ENCODE measurements at places on chromosomes 2 and 18.

- DNase-seq, result no peak
Observed at GRCh38 chr2:96414161-96414710, 78.7 kb downstream of the NCAPH start.

DNA sequence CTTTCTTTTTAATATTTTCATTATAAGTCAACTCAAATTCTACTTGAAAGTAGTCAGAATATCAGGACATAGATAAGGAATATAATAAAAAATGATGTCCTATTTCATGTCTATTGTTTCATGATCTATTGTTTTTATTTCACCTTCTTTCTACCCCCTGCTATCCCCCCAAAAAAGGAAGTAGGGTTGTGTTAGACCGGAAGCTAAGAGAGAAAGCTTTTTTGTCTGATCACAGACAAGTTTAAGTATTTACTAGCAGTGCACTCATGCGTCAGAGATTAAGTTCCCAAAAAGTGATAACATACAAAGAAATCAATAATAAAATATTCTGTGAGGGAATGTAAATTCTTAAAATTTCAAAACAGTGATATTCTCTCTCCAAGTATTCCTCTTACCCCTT lies 447.1 kb upstream of the CNTNAP5 start:
- no peak for DNase-seq

DNA sequence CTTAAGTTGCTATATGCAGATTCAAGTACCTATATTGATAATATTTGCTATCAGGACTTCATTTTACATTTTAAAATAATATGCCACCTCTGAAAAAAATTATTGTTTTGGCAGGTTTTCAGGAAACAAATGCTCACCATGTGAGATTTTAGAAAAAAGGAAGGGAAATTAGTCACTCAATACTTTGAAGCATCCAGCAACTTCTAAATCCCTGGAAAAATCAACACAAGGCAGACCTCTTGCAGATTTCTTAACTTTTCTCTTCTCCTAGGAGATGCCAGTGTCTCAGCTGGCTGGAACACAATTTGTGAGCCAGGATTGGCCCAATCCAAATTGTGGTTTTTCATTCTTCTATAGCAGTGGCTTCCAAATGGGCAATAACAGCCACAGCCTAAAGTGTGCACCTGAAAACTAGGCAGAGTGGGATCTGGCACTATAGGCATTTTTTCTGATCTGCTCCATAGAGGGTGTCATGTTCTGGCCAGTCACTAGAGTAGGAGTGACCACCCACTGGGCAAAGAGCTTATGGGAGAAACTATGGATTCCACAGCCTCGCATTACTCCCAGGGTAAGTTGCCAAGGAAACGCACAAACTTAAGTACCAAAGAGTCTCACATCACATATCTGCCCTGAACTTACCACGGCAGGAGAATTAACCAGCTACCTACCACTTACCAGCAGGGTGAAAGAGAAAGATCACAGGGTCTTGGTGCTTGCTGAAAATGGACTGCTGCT lies 28.1 kb upstream of the THOC1 start:
- no peak for DNase-seq

GRCh38 chr2:177506505-177506904 lies 113.9 kb downstream of the AGPS start:
- DNase-seq, result no peak

DNA sequence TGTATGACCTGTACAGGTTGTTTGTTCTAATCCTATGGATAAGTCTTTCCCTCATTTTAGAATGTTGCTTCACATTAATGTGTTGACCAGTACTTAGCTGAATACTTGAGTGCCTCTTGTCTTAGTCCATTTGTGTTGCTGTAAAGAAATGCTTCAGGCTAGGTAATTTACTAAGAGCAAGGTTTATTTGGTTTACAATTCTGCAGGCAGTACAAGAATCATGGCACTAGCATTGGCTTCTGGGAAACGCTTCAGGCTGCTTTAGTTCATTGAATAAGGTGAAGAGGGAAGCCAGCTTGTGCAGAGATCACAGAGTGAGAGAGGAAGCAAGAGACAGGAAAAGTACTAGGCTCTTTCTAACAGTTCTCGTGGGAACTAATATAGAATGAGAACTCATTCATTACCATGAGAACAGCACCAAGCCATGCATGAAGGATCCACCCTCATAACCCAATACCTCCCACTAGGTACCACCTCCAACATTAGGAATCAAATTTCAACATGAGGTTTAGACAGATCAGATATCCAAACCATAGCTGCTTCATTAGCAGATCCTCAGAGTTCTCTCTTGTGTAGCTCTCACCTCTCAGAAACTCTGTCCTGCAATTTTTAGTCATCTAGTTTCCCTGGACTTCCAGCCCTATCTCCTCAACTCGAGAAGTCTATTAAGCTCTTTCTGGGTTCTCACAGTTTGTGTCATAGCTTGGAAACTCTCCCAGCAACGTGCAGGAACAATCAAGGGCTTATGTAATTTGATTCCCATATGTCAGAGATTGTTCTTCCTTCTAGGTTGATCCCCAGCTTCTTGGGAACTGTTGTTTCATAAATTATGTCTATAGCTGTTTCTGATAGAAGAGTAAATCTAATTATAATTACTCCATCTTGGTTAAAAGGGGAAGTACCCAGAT lies 2082.3 kb upstream of the CELF4 start:
- DNase-seq, result peak; percentile 50

- peak; percentile 30 for DNase-seq
Observed at GRCh38 chr2:163182764-163183354, 344.3 kb upstream of the KCNH7 start.

- DNase-seq, result peak; percentile 20
Observed at GRCh38 chr2:42569116-42569711, 782 bp downstream of the MTA3 start.

- DNase-seq, result peak; percentile 35
Observed at GRCh38 chr2:191740016-191740419, 62.1 kb downstream of the NABP1 start.

GRCh38 chr2:71711133-71711855 lies 257.9 kb downstream of the DYSF start:
- no peak for DNase-seq

- DNase-seq, result peak; percentile 21
Observed at GRCh38 chr2:127355407-127356008, 32.3 kb downstream of the MAP3K2 start.

DNA sequence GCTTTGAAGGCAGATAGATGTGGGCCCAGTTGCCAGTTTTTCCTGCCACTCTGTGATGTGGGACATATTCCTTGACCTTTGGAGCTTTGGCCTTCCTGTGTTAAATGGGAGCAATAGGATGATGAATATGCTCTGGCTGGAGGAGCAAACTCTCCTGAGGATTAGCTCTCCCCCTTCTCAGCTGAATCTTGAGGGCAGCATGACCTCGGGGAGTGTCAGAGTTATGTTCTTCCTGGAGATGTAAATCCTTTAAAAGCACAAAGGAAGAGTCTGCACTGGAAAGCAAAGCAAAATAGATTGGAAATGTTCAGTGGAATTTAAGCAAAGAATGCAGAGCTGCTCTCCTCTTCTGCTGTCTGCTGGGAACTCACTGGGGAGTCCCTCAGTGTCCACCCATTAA lies 160.1 kb downstream of the ALK start:
- DNase-seq, result no peak

DNA sequence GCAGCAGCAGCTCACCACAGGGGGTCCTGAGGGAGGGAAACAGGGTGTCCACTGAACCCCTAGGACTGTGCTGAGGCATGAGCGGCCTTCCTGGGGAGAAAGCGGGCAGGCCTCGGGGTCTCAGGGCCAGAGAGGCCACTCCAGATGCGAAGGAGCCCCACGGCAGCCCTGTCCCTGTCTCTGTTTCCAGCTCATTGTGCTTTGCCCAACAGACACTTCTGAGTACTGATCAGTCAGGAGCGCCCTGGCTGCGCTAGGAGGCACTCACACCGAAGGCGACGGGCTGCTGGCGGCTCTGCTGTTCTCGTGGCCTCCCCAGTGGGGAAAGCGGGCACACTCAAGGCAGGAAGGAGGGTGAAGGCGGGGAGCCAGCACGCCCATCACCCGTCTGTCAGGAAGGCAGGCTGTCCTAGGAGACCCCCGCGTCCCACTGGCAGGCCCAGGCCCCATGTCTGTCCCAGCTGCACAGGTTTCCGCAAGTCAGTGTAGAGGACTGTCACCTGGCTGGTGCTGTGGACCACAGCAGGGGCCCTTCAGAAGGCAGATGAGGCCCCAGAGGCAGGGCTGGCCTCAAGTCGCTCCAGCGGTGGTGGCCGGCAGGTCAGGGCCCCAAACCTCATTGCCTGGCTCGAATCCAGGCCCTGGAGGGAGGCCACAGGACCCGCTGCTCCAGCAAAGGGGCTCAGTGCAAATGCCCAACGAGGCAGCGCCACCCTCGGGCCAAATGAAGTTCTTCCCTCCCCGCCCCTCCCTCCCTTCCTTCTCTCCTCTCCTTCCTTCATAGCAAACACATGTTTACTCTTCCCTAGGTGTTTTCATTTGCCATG lies 6.8 kb downstream of the ESPNL start:
- DNase-seq, result peak; percentile 32

- DNase-seq, result peak; percentile 70
Observed at GRCh38 chr2:208820014-208820688, 413.6 kb downstream of the PTH2R start.

DNA sequence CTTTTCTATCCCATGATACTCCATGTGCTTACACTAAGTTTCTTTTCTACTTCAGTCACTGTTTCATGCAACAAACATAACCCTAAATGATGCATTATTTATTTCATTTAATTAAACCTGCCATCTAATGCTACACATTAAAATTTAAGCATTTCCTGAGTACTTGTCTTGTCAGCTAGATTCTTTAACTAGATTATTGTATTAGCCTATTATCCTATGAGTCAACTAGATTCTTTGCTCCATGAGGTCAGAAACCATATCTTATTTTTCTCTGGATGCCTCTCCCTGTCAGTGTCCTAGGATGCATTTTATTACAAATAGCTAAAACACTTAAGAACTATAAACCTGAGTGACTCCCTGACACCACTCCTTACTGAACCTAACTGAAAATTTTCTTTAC lies 652.4 kb downstream of the SLC4A3 start:
- DNase-seq, result peak; percentile 46

- DNase-seq, result no peak
Observed at GRCh38 chr2:11867926-11868325, 121.5 kb downstream of the LPIN1 start.

DNA sequence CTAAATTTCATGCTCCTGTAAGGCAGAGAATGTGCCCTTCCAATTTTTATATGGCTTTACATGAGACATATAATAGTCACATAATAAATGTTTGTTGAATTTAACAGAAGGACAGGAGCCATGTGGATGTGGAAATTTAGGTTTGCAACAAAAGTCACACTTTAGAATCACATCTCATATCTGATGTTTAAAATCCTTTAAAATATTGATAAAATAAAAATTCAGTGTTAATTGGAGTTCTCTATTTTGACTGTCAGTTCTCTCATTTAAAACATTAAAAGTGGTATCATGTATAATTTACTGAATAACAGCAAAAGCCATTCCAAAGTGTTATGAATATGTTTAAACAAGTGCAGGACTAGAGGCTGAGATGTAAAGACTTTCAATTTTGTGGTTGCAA lies 594.1 kb downstream of the LRRTM4 start:
- DNase-seq, result no peak

DNA sequence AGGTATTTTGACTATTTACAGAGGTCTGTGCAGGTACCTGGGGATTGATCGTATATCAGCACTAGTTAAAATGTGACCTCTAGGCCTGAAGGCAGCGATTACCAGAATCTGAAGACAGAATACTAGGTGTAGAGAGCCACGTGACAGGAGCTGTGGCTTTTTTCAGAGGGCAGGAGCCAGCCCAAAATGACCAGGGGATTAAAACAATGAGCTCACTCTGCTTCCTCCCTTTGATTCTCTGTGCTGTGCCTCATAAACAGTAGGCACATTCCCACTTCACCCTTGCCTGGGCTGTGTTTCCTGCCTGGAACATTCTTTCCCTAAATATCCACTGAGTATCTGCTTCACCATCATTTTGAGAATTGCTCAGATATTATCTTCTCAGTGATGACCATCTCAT lies 15.2 kb downstream of the ITGAV start:
- peak; percentile 39 for DNase-seq

- no peak for DNase-seq
Observed at GRCh38 chr2:186125156-186125555, 360.9 kb upstream of the ZC3H15 start.

- DNase-seq, result no peak
Observed at GRCh38 chr2:31957354-31958139, 53.3 kb downstream of the MEMO1 start.

GRCh38 chr18:33946336-33946735 lies 278.4 kb downstream of the NOL4 start:
- DNase-seq, result no peak

GRCh38 chr18:46386788-46387187 lies 270.2 kb downstream of the LOXHD1 start:
- peak; percentile 52 for DNase-seq

DNA sequence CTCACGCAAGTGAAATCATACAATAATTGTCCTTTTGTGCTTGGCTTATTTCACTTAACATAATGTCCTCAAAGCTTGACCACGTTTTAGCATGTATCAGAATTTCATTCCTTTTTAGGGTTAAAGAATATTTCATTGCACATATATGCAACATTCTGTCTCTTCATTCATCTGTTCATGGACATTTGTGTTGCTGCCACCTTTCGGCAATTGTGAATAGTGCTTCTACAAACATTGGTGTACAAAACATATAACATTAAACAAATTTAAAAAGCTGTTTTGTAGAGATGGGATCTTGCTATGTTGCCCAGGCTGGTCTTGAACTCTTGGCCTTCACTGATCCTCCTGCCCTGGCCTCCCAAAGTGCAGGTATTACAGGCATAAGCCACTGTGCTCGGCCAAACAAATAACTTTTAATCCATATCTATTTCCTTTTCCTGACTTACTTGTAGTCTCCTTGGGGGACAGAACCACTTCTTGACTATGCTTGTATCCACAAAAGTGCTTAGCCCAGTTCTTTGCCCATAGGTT lies 209.3 kb downstream of the SLC4A3 start:
- peak; percentile 13 for DNase-seq

DNA sequence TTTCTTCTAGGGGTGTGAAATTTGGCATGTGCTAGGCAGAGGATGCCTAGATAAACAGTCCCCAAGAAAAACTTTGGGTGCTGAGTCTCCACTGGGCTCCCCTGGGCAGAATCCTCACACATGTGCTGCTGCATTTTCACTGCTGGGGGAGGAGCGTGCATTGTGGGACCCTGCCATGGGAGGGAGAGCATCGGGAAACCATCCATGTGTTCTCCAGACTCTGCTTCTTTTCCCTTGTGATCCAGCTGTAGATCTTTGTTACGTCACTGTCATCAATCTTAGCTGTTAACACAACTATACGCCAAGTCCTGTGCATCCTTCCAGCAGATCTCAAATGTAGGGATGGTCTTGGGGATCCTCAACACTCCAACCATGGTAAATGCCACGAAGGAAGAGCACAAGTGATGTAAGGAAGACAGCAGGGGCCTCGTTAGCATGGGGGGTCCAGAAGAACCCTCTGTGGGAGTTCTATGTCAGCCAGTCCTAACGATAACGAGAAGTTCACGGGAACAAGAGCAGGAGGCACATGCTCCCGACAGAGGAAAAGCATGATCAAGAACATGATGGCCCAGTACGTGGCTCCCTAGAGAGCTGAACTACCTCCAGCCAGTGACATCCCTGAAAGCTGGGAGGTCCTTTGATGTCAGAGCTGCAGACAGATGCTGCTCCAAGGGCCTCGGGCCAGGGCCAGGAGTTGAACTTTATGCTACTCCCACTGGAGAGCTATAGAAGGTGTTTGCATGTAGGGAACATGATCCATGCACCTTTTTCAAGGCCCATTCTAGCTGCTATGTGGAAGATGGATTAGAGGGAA lies 41.1 kb upstream of the NPAS2 start:
- DNase-seq, result no peak

GRCh38 chr2:233210843-233211547 lies 40.5 kb upstream of the ATG16L1 start:
- DNase-seq, result peak; percentile 91

GRCh38 chr2:6865346-6866274 lies at the start of gene CMPK2:
TSS of gene CMPK2 (minus strand) at chr2:6865907. CDS start at chr2:6865696, 211 bp downstream.
- DNase-seq, result peak; percentile 69

Measured in kidney tubule cell (primary cell).